ENCODE measurements at places on chromosomes 11 and 22.

DNA sequence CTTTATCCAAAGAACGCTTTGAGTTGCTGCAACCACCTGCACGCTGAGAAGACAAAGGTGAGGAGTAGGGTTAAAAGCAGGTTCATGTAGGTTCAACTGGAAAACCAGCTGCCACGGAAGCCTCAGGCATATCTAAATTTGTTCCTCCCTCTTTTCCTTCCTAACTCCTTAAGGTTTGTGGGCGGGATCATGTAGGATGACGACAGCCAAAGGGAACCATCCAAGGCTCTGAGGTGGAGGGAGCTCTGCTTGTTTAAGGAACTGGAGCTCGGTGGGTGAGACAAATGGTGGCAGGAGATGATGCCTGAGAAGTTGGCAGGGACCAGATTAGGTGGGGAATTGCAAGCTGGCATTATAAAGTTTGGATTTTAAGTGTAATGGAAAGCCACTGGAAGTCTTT, 60.3 kb downstream of the SPON1 start:
- DNase-seq = no peak

- DNase-seq = no peak
Observed at GRCh38 chr11:70077411-70078094, 564 bp upstream of the ANO1 start.

GRCh38 chr11:65870307-65870658, 2.3 kb downstream of the EFEMP2 start:
- no peak for DNase-seq

GRCh38 chr22:23122992-23123803, 18.6 kb downstream of the RSPH14 start:
- DNase-seq = no peak

DNA sequence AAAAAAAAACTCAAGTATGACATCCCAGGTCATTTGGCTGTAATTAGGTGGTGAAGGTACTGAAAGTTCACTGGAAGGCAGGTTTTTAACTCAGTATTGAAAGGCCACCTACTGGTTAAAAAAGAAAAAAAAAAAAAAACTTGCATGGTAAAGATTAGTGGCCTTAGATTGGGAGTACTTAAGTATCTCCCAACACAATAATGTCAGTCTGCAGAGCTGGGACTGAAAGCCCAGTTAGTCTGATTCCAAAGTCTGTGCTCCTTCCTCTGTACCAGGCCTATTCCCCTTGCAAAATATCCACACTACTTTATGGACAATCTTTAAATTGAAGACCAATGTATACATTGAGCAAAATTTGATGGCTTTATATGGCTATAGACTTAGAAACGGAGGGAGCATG, 85.5 kb downstream of the NOX4 start:
- no peak for DNase-seq
